ENCODE measurements at places on chromosomes 3 and 15. TPM values are rescaled to one million over a fixed set of nuclear protein-coding genes. Genes with fewer than 3 reads are reported as not detected.

DNA sequence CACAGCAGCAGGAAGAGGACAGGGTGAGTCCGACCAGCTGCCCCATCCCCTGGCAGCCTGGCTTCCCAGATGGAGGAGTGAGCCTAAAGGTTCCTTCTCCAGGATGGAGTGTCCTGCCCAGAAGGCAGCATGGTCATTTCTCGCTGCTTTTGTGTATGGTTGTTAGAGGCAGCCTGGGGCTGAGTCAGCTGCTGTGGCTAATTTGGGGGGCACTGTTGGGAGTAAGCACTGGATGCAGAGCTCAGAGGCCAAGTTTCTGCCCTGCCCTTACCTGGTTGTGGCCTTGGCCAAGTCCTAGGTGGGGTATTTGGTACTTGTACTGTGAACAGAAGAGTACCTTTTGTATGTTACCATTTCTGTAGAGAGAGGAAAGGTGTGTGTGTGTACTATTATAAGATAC, 78.6 kb downstream of the ADAMTS7 start:
- H3K4me3 ChIP-seq: no peak overlapping the region
- no peak overlapping the region for H3K27ac ChIP-seq
- H3K36me3 ChIP-seq: no peaks in the 10 kb centered on the region
- DNase-seq: no peak

DNA sequence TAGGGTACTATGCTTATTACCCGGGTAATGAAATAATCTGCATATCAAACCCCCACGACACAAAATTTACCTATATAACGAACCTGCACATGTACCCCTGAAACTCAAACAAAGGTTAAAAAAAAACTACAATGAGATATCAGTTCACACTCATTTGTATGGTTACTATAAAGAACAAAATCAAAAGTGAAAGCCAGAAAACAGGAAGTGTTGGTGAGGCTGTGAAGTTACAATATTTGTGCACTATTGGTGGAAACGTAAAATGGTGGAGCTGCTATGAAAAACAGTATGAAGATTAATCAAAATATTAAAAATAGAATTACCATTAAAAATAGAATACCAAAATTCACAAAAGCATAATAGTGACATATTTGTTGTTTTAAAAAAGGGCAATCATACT, 128.9 kb downstream of the ZIC1 start:
- H3K27ac ChIP-seq: no peak overlapping the region
- no peaks in the 10 kb centered on the region for H3K36me3 ChIP-seq
- H3K27me3 ChIP-seq: no peaks in the 10 kb centered on the region

DNA sequence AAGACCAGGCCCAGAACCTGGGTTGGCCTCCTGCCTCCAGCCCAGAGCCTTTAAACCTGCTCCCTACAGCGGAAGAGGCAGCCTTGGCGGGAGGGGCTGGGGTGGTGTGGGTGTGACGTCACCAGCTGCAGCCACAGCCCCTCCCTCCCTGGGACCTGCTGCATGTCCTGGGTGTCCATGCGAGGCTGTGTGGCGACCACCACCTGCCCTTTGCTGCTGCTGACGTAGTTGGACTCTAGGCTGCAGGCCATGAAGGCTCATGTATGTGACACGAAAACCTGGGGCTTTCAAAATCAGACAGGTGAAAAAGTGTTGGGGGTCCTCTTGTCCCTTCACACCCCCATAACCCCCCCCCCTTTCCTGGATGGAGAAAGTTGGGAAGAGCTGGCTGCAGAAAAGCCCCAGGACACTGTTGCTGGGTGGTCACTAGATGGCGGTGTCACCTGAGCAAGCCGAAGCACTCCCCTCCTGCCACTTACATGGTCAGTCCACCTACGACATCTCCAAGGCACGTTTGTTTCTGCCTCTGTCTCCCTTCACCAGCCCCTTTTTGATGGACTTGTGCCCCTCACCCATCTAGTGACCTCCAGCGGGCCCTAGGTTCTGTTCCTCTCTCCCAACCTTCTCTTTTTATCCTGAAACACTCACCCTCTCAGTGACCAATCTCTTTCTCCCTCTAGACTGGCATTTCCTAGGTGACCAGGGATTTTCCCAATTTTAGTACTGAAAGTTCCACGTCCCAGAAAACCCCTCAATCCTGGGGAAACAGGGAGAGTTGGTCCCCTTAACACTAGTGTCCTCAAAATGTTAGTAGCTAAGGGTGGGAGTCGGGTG, 35.2 kb downstream of the SLC6A20 start:
- H3K27ac ChIP-seq: no peak overlapping the region
- no peaks in the 10 kb centered on the region for H3K36me3 ChIP-seq
- H3K4me3 ChIP-seq: no peak overlapping the region

DNA sequence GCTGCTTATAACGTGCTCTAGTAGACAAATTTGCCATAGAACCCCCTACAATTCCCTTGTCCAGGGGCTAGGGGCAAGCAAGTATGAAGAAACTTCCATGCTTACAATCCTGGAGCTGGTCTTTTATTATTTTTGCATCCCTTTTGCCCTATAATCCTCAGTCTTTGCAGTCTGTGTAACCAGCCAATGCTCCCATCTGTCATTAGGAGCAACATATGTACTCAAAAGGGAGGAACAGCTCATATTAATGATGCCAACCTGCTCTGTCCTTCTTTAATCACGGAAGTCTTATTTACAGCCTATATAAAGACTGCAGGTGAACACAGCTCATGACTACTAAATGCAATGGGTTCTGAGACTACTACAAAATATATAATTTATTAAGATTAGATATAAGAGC, 263.3 kb downstream of the ZIC1 start:
- no peak for DNase-seq
- H3K27ac ChIP-seq: no peak overlapping the region
- no peak overlapping the region for H3K4me3 ChIP-seq

DNA sequence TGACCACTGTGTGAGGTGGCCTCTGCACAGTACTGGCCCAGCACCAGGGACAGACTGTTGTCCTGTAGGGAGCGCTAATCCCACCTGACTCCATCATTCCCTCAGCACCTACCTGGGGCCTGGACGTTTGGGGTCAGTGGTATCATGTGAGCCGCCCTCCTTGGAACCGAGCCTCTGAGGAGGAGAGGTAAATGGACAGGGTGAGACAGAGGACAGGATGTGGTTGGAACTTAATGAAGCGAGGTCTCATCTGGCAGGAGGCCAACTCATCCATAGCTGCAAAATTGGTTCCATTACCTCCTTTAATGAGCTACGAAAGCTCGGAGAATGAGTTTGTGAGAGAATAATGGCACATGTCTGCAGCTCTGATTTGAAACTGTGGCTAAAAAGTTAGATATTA, 13.9 kb downstream of the MAPKAPK3 start:
- no peak for DNase-seq
- no peak overlapping the region for H3K4me3 ChIP-seq
- H3K4me1 ChIP-seq: peaks cover 74% of the 10 kb centered on the region
- no peak overlapping the region for H3K27ac ChIP-seq

- H3K4me1 ChIP-seq: no peaks in the 10 kb centered on the region
- no peak overlapping the region for H3K4me3 ChIP-seq
- no peak overlapping the region for H3K27ac ChIP-seq
- H3K27me3 ChIP-seq: peaks cover 21% of the 10 kb centered on the region
- H3K36me3 ChIP-seq: no peaks in the 10 kb centered on the region
Observed at GRCh38 chr15:57911247-57911646, 154.3 kb downstream of the ALDH1A2 start.

DNA sequence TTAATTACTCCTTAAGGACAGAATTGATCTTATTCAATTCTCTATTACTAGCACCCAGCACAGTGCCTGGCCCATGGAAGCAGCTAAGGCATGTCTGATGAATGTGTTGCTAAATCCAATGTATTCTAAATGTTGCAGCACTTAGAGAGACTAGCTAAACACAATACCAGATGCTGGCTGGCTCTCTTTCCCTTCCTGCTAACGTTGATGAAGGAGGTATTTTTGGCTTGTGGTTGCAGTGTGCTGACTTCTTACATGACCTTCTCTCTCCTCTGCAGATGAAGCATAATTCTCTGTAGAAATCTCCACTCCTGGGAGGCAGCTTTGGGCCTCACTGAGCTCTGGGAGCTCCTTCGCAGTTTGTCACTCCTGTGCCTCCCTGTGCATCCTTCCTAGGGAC, 183.6 kb downstream of the PEX5L start:
- no peaks in the 10 kb centered on the region for H3K4me1 ChIP-seq
- DNase-seq: no peak
- no peak overlapping the region for H3K27ac ChIP-seq
- no peaks in the 10 kb centered on the region for H3K36me3 ChIP-seq
- peaks cover 4% of the 10 kb centered on the region for H3K27me3 ChIP-seq

GOLGA8B gene
- total RNA-seq: 410 TPM

CPB1 gene
- not detected for total RNA-seq

MESP2 gene
- not detected for total RNA-seq

CHRNA3 gene
- not detected for total RNA-seq

GPR149 gene
- total RNA-seq: not detected

All from activated naive CD8-positive, alpha-beta T cell treated with anti-CD3 and anti-CD28 coated beads, Interleukin-2, amount 10 ng/mL, durations not matched to agents 7 days and 5 days (primary cell).